ENCODE measurements at places on chromosomes 1 and 21.
A peak's percentile ranks its signal among the peaks of the same experiment; 100 is the strongest.

DNA sequence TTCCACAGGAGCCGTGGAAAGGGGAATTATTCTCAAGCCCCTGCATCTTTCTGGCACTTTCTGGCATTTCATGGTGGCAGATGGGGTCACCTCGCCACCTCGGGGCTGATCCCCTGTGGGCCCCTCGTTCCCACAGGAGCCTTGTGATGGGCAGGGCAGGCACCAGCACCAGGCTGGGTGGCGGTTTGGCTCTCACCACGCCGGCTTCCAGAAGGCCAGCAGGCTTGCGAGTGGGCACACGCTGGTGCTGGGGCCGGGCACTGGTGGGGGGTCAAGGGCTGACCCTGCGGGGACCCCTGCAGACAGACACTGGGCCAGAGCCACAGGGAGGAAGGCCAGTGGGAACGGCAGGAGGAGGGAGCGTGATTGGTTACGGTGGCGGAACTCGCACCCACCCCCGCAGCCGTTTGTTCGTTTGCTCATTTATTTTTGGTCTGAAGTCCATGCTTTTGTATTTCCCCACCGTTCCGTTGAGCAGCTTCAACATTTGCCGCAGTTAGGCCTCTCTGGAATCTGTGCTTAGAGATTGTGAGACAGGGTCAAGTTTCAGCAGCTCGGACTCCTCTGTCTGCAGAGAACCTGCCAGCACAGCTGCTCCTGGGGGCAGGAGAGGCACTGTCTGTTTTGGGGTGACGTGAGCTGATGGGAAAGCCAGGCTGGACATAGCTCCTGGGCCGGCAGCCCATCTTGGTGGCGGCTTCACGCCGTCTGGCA lies 5.3 kb downstream of the COL18A1 start:
- no peak for DNase-seq

DNA sequence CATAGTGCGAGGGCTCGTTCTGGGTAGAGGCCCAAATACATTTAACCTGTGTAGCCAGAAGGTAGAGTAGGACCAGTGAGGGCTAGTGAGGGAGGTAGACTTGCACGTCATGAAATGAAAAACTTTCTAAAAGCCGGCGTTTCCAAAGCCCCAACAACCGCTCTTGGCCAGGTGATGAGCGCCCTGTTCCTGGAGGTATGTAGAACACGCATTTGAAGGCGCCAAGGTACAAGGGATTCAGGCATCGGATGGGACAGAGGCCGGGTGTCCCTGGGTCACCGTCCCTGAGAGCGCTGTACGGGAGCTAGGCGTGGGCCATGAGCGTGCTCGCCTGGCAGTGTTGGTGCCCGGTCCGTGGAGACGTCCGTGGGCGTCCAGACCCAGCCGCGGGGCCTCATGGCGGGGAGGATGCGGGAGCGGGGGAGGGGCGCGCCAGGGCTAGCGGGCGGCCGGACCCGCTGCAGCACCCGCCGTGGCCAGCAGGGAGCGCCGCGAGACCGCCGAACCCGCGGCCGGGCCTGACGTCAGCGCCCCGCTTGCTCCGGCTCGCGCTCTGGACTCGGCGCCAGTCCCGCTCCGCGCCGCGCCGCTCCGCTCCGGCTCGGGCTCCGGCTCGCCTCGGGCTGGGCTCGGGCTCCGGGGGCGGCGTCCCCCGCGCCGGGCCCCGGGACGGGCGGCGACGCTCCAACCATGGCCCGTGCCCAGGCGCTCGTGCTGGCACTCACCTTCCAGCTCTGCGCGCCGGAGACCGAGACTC lies at the start of gene PTPRU:
Gene PTPRU (plus strand): TSS at position 568 of the 757 bp plus-strand sequence. CDS start 123 bp downstream, at position 691.
- DNase-seq = peak; percentile 84

GRCh38 chr1:226643177-226643576 lies 94.6 kb downstream of the STUM start:
- DNase-seq = no peak

GRCh38 chr1:39575191-39576015 lies 1.2 kb downstream of the PABPC4 start:
- peak; percentile 45 for DNase-seq

DNA sequence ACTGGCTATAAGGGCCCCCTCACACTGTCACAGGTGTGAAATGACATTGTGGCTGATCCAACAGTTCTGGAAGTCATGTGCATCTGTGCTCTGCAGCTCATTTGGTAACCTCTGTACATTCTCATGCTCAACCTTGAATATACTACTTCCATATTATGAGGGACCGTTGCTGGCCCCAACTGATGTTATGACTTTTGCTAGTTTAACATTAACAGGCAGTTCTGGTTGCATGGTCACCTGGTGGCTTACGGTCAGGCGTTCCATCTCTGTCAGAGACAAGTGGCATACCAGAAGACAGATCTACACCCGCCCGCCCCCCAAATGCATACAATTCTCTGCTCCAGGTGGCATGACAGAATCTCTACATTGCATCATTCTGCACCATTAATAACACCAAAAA lies 6.0 kb upstream of the DIP2A start:
- no peak for DNase-seq

DNA sequence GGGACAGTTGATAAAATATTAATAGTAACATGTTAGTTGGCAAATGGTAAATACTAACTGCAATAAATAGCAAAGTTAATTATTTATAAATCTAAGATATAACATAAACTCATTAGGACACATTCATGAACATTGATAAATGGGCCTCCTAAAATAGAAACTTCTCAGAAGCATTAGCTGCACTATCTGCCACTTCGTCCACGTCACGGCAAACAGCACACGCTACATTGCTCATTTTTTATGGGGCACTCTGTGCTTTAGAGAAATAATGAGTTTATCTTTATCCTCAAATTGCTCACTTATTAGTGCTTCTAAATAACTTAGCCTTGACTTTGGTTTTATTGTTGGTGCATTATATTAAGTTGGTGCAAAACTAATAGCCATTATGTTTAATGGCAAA lies 16.3 kb upstream of the HPCAL4 start:
- no peak for DNase-seq

DNA sequence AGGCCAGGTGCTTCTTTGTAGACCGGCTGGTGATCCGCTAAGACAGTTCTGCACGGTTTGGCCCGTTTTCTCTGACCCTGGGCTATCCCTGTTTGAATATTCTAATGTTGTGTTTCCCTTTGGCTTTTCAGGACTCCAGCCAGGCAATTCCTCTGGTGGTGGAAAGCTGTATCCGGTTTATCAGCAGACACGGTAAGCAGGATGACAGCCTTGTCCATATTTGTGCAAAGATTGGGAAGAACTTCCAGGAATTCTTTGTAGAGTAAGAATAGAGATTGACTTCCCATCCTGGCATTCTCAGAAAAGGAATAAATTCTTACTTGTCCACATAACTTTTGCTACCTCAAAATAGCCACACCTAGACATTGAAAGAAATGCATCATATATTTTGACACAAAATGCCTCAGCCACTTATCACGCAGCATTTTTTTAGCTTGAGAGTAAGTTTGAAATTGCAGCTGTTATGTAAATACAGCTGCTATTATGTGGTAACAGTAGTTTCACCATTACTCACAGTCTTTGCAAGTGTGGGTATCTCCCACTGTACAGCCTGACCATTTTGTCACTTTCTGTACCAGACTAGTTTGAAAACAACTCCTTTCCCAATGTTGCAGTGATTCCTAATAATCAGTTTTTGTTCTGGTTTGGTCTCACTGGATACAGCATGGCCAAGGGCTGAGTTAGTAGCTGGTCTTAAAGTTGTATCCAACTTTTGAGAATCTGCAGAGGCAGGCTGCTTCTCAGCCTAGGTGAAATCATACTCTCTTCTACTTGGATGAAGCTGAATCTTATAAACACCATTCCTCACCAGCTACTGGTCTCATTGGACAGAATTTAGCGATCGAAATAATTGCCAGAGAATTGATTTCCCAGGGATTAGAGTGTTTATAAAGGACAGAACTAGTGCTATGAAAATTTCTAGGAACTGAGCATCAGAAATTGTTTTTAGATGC lies 40.0 kb upstream of the IKBKE start:
- DNase-seq = no peak

DNA sequence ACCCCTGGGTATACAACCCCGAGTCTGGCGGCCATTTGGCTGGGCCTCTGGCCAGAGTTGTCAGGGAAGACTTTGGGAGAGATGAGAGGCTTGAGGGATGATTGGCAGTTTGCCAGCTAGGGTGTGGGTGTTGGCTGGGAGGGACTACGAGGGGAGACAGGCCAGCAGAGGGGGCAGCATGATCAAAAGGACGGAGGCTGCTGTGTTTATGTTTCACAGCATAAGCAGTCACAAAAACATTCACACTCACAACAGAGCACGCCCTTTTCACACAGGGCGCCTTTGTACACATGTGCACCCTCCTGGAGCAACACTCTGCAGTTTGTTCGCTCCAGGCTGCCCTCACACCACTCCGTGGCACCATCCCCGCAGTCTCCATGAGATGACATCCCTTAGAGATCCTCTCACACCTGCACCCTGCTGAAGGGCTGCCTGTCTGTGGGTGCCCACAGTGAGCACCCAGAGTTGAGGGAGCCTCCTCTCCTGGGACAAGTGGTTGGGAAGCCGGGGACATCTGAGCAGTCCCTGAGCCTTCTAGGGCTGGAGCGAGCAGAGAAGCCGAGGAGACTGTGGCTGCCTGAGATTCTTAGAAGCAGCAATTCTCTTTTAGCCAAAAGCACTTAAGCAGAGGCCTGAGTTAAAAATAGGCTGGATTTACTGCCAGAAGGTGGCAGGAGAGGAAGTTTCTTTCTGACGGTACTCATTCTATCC lies 15.4 kb downstream of the EFNA3 start:
- peak; percentile 44 for DNase-seq

- DNase-seq = no peak
Observed at GRCh38 chr1:246001142-246001836, 505.8 kb downstream of the SMYD3 start.

- DNase-seq = no peak
Observed at GRCh38 chr21:44932408-44933181, 7.2 kb upstream of the SLX9 start.

DNA sequence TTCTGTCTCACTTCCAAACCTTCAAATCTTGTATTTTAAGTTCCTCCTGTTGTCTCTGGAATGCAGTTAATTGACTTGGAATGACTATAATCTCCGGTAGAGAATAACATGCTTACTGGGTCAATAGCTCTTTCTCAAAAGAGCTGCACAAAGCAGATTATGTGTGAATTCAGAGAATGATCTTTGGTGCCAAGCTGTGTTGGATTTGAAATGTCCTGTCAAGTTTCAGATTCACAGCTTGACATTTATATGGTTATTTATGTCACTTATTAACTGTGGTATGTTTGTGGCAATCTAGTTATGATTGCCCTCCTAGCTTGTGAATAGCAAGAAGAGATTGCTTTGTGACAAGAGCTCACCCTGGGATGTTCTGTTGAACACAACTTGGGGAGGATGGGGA lies 128.3 kb upstream of the KCNE2 start:
- DNase-seq = no peak

DNA sequence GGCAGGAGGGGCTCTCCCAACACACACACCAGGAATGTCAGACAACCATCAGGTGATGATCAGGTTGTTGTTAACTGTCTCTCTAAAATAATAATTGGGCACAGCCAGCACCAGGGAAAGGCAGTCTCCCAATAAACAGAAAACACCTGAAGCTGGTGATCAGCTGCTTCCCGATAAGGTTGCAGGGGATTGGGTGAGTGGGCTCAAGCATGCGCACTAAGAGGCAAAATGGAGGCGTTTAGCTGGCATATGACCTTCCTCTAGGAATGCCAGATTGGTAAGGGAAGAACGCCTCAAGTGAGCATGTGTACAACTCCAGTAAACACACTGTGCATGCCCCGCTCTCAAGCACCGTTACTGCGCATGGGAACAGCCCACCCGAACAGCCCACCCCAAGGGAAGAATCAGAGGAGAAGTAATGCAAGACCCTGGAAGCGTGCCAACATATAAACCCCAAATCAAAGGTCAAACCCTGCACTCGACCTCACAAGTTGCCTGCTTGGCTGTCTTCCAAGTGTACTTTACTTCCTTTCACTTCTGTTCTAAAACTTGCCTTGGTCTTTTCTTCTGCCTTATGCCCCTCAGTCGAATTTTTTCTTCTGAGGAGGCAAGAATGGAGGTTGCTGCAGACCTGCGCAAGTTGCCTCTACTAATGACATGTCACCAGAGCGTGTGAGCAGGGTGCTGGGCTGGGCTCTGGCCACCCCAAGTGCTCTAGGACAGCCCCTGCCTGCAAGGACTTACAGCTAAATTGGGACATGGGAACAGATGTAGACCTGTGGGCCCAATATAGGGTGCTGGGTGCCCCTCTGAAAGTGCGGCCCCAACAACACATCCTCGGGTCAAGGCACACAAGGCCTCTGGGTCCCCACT lies 200.8 kb downstream of the RHOU start:
- no peak for DNase-seq

DNA sequence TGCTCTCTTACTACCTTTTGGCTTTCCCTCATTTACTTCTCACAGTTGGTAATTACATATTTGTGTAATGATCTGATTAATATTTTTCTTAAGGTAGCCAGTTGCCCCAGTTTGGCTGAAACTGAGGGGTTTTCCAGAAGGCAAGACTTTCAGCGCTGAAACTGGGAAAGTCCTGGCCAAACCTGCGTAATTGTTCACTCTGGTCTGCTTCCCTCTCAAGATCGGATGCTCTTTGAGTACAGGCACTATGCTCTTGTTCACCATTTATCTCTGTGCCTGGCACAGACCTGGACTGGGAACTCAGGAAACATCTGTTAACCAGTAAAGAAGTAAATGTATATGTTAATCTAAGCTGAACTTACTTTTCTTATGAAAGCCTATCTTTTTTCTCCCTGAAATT lies 209.6 kb upstream of the HOOK1 start:
- DNase-seq = no peak

DNA sequence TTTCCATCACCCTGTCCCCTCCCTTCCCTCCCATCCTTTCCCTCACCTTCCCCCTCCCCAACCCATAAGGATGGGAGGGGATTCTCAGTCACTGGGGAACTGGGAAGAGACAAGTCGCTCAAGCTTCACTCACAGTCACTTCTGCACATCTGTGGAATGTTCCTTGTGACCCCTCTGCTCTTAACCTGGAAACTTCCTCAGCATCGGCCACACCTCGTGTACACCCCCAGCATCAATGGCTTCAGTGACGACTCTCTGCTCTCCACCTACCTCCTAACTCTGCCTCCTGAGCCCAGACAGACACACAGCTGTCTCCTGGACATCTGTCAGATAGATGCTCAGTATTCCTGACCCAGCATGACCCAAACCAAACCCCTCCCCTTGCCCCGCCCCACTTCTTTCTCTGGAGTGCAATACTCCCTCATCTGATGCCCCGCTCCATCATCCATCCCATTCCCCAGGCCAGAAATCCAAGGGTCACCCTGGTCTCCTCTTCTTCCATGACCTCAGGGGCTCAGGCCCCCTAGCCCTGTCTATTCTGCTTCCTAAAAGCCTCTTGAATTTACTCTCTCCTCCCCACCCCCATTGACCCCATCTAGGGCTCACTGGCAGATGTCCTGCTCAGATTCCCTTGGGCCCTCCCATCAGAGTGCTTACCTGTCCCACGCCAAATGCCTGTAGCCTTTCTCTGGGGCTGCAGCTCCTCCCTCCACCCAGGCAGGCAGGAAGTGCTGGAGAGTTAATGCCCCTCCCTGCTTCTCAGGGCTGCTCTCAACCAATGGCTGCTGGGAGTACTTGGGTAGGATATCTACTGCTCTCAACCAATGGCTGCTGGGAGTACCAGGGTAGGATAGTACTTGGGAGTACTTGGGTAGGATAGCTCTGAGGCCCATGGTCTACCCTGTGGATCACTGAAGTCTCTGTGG lies 83.1 kb upstream of the CSF3R start:
- DNase-seq = no peak
